Stimulated activated CD8-positive, alpha-beta memory T cell treated with anti-CD3 and anti-CD28 coated beads, Interleukin-15, amount 100 ng/mL, for 24 hours (primary cell): ENCODE measurements at places on chromosomes 13 and 19.

GRCh38 chr13:54433493-54434206 lies 1405.0 kb downstream of the OLFM4 start:
- DNase-seq, result no peak

GRCh38 chr13:78753435-78753834 lies 94.5 kb upstream of the OBI1 start:
- no peak for DNase-seq

DNA sequence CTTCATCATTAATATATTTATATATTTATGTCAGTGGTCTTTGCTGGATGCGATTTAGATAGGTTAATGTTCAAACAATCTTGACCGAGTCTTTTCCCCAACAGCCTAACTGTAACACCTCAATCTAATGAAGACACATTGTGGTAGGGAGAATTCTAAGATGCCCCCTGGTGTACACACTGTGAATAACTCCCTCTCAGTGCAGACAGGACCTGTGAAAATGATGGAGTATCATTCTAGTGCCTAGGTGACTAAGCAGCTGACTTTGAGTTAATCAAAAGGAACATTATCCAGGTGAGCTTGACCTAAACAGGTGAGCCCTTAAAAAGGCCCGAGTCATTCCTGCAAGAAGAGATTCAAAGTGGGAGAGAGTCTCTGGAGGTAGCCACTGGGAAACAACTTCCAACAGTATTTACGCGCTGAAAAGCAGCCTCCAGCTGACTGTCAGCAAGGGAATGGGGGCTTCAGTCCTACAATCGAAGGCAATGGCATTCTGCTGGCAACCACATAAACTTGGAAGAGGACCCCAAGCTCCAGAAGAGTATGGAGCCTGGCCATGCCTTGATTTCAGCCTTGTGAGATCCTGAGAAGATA lies 28.0 kb upstream of the KBTBD7 start:
- DNase-seq, result no peak

- no peak for DNase-seq
Observed at GRCh38 chr19:34393629-34394028, 10.6 kb upstream of the PDCD2L start.

GRCh38 chr13:27636589-27637288 lies 15.0 kb downstream of the POLR1D start:
- DNase-seq, result no peak

DNA sequence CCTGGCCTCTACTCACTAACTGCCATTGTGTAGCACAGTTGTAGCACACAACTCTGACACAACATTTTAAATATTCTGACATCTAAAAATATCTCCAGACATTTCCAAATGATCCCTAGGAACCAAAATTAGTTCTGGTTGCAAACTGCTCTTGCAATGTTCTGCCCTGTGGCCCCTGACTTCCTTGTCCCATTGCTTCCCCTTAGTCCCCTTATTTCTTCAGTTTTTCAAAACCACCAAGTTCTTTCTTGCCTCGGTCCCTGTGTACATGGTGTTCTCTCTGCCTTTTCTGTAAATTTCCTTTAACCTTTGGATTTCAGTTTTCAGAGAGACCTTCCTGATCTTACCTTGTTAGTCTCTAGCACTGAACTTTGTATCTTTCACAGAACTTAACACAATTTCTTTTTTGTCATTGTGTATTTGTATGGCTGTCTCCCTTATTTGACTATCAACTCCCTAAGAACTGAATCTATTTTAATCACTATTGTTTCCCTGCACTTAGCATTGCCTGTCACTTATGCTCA lies 87.6 kb upstream of the MLNR start:
- DNase-seq, result no peak

- no peak for DNase-seq
Observed at GRCh38 chr19:15234431-15235130, 2.3 kb upstream of the EPHX3 start.

DNA sequence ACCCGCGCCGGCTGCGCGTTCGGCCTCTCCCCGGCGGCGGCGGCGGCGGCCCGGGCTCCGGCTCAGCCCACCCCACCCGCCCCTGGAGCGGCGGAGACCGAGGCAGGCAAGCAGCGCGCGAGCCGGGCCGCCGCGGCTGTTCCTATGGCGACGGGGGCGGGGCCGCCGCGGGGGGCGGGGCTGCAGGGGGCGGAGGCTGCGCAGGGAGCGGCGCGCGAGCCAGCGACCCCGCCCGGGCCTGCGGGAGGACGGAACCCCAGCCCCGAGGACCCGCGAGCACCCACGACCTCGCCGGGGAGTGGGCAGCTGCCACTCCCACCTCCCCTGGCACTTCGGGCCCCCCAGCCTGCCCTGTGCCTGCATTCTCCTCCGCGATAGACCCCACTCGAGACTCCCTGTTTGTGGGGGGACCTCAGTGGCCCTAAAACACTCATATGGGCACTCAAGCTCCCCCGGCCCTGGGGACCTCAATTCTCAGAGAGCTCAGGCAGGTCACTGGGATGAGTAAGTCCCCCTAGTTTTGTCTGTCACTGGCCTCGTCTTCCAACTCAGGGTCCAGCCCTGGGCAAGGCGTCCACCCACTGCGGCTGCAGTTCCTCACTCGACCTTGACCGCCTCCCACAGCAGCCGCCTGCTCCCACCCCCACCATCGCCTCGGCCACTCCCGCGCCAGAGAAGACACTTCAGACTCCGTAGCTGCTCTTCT lies at the start of gene CTXN1:
CTXN1 (minus strand) TSS at position 115 of the 706 bp plus-strand sequence. CDS start 597 bp downstream, outside the sequence.
- DNase-seq, result peak; percentile 79

GRCh38 chr13:74217811-74218210 lies 83.6 kb upstream of the KLF12 start:
- no peak for DNase-seq

GRCh38 chr13:90950160-90950559 lies 397.3 kb upstream of the MIR17HG start:
- no peak for DNase-seq
